ENCODE measurements at places on chromosomes 1 and 21.

DNA sequence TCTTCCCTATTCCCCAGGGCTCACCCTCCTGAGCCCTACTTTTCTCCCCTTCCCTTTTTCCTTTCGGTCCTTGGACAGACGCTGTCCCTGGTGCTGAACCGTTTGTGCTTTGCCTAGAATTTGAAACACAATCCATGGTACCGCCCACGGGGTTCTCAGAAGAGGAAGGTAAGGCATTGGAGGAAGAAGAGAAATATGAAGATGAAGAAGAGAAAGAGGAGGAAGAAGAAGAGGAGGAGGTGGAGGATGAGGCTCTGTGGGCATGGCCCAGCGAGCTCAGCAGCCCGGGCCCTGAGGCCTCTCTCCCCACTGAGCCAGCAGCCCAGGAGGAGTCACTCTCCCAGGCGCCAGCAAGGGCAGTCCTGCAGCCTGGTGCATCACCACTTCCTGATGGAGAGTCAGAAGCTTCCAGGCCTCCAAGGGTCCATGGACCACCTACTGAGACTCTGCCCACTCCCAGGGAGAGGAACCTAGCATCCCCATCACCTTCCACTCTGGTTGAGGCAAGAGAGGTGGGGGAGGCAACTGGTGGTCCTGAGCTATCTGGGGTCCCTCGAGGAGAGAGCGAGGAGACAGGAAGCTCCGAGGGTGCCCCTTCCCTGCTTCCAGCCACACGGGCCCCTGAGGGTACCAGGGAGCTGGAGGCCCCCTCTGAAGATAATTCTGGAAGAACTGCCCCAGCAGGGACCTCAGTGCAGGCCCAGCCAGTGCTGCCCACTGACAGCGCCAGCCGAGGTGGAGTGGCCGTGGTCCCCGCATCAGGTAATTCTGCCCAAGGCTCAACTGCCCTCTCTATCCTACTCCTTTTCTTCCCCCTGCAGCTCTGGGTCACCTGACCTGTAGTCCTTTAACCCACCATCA, 10.4 kb downstream of the BCAN start:
- DNase-seq: peak; percentile 52

- DNase-seq: no peak
These were observed 55.0 kb downstream of the KAZN start for GRCh38 chr1:14653461-14653960.

DNA sequence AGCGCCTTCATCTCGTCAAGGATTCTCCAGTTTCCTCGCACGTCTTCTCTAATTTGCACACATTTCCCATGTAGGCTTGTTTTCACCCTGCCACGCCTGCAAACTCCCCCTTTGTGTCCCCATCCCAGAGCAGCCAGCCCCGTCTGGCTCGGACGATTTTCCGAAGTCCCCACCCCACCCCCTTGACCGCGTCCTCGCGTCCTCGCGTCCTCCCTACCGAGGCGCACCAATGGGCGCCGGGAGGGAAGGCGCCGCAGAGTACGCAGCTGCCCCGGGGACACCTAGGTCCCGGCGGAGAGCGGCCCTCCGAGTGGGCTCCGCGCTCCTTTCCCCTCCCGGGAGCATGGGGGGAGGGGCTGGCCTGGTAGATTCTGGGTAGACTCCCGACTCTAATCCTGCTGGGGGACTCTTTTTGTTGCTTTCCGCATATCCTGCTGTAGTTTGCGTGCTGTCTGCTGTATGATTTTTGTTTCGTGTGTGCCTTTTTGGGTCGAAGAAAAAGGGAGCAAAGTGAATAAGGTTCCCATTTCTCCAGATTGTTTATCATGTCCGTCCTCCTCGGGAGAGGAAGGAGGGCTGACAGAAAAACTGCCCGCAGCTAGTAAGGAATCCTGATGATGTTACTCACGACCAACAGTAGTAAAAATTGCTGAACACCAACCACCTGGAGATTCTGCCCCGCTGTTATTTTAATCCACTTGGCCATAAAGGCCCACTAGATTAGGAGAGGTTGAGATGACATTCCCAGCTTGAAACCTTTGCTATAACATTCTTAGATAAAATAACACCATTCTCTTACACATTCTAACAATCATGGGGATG, 1.5 kb downstream of the CACHD1 start:
- DNase-seq: peak; percentile 50

GRCh38 chr1:40256401-40257084, 1.5 kb upstream of the ZMPSTE24 start:
- DNase-seq: no peak

DNA sequence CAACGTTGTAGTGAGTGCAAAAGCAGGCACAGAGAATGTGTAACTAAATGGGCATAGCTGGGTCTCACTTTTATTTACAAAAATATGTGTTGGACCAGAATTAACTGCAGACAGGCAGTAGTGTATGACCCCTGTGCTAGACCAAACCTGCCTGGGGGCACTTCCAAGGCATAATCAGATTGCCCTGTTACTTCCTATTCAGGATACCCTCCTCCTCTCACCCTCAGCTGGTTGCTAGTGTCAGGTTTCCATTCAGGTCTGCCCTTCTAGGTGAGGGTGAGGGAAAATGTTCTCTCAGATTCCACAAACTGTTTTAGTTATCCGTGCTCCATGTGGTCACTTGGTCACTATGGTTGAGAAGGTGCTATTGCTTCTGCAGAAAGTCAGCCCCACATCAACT, 387.3 kb downstream of the LMX1A start:
- DNase-seq: no peak

- no peak for DNase-seq
These were observed 333.8 kb upstream of the PTBP2 start for GRCh38 chr1:96387785-96388184.

DNA sequence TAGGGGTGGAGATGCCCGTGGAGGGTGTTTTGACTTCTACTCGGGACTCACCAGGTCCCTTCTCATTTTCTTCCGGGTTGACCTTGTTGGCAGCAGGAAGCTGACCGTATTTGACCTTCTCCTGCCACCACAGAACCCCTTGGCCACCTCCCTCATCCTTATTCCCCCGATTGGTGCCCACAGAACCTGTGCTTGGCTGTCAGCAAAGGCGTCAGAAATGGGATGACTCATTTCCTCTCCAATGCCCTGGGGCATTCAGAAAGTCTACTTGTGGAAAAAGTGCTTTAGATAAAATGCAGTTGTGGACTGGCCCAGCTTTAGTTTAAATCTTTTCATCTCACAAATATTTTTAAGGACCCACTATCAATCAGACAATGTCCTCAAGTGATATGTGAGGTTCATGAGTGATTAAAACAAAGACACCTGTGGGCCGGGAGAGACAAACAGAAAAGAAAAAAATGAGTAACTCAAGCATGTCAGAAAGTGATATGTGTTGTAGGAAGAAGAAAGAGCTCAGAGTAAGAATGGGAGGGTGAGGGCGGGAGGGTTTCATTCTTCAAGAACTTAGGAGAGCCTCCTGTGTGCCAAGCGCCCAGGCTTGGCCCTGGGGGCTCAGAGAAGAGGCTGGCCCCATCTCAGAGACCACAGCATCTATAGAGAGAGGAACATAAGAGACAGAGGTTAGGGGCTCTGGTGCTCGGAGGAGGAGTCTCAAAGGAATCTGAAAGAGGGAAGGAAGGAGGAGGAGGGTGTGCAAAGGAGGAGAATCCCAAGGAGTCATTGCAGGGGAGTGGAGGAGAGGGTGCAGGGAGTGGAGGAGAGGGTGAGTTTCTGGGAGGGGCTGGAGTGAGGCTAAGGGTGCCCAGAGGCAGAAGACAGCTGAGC, 221.6 kb upstream of the VAMP3 start:
- DNase-seq: peak; percentile 78

GRCh38 chr1:229364207-229365065, 21.6 kb upstream of the CCSAP start:
- no peak for DNase-seq

DNA sequence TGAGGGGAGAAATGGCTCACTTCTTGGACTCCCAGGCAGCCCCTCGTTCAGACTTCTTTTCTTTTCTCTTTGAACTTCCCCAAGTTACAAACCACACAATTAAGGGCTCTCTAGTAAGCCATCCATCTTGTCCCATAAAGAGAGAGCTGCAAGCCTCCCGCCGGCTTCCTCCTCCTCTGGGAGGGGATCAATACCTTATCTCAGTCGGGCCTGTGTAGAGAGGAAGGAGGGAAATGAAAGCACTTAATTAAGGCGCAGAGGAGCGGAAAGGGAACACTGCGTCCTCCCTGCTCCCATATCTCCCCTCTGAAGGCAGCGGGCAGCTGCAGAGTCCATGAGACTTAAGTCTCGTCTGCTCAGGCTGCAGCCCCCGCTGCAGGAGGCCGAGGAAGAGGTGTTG, 112.6 kb upstream of the CSF3R start:
- no peak for DNase-seq

Measured in fibroblast of upper back skin (primary cell).